ENCODE measurements at places on chromosomes 7 and 10. TPM values are rescaled to one million over a fixed set of nuclear protein-coding genes. Genes with fewer than 3 reads are reported as not detected.

- no peak for DNase-seq
- peaks cover 5% of the 10 kb centered on the region for H3K36me3 ChIP-seq
- peaks cover 32% of the 10 kb centered on the region for H3K4me1 ChIP-seq
- H3K4me3 ChIP-seq, result no peak overlapping the region
Observed at GRCh38 chr10:69768386-69768785, 33.3 kb upstream of the COL13A1 start.

Gene EPO
- total RNA-seq, result not detected

- H3K4me1 ChIP-seq, result peaks cover 58% of the 10 kb centered on the region
- no peak for DNase-seq
- no peak overlapping the region for H3K4me3 ChIP-seq
- H3K27ac ChIP-seq, result no peak overlapping the region
- no peaks in the 10 kb centered on the region for H3K27me3 ChIP-seq
Observed at GRCh38 chr10:14564268-14564744, 210.4 kb downstream of the FAM107B start.

GRCh38 chr7:133217773-133218172 is 35.1 kb upstream of the EXOC4 start:
- DNase-seq, result no peak
- H3K4me3 ChIP-seq, result no peak overlapping the region
- peaks cover 33% of the 10 kb centered on the region for H3K27me3 ChIP-seq
- H3K4me1 ChIP-seq, result no peaks in the 10 kb centered on the region

Gene IFIT2
- 40.8 TPM for total RNA-seq

DNA sequence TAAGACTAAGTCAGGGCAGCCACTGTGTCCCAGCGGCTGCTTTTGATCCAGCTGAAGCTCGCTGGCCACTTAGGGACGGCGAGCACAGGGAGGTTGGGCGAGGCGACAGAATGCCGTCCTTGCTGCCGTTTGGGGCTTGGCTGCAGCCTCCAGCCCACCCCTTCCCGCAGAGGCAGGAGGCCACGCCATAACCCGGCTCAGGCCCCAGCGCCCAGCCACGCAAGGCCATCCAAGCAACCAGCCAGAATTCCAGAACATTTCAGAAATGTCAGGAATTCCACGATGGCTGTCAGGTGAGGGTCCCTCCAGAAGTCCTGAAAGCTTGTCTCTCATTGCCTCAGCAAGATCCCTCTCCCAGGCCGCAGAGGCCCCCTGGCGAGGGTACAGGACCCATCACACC is 479.1 kb upstream of the FOXK1 start:
- H3K27ac ChIP-seq, result no peak overlapping the region
- no peak overlapping the region for H3K4me3 ChIP-seq
- DNase-seq, result no peak
- H3K4me1 ChIP-seq, result no peaks in the 10 kb centered on the region
- no peaks in the 10 kb centered on the region for H3K36me3 ChIP-seq

Gene CLRN3
- total RNA-seq, result 0.52 TPM

- H3K4me3 ChIP-seq, result no peak overlapping the region
- H3K27me3 ChIP-seq, result no peaks in the 10 kb centered on the region
- no peaks in the 10 kb centered on the region for H3K4me1 ChIP-seq
- no peak overlapping the region for H3K27ac ChIP-seq
- DNase-seq, result no peak
- peaks cover 38% of the 10 kb centered on the region for H3K36me3 ChIP-seq
Observed at GRCh38 chr7:38746438-38746837, 115.3 kb upstream of the AMPH start.

GRCh38 chr10:91140995-91141549 is 79.4 kb upstream of the PCGF5 start:
- no peak overlapping the region for H3K4me3 ChIP-seq
- no peaks in the 10 kb centered on the region for H3K4me1 ChIP-seq
